CD8-positive, alpha-beta T cell (primary cell): ENCODE measurements at places on chromosomes 6 and 20.

GRCh38 chr6:116568111-116568510, 3.2 kb upstream of the RWDD1 start:
- DNase-seq, result no peak

- DNase-seq, result no peak
These were observed 4.2 kb downstream of the HLA-G start for GRCh38 chr6:29831776-29832175.

- no peak for DNase-seq
These were observed 171.2 kb downstream of the VEGFA start for GRCh38 chr6:43941174-43941573.

DNA sequence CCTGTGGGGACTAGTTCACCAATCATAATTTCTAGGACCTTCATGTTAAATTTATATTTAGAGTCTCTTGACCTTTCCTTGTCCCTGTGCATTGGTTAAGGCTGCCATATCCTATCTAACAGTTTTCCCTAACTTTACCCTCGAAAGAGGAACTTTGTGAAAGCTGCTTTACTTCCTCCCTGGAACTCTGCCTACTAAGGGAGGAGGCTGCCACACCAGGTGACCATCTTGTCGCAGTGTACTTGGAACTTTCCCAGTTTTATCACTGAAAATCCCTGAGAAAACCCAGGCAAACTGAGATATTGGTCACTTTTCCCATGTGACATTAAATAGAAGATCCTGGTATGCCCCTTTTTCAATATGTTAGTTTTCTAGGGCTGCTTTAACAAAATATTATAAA, 317.6 kb upstream of the TSHZ2 start:
- DNase-seq, result no peak

DNA sequence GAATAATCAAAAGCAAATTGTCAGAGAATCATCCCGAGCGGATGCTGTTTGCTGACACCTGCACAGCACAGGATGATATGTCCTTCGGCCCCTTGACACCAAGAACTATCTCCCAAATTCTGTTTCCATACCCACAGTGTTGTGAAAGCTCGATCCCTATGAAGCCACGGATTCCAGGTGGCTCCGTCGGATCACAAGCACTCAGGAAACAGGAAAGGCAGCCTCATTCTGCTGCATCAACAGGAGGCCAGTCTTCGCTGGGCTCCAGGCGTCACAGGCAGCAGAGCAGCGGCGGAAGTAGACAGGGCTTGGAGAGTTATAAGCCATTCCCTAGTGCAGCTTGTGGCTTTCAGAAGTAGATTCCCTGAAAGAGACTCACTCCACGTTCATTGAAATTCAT, 342.3 kb downstream of the C6orf118 start:
- DNase-seq, result no peak

DNA sequence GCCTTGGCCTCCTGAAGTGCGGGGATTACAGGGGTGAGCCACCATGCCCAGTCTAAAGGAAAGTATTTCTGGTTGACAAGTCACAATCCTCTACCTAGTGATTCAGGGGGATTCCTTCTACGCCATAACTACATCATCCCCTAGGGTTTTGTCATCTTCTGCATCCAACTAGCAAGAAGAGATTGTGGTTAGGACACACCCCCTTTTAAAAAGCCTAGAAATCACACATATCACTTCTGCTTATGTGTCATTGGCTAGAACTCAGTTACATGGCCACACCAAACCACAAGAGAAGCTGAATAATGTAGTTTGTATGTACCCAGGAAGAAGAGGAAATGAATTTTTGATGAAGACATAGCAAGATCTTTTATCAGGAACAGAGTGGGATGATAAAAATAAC, 14.7 kb upstream of the CHD6 start:
- no peak for DNase-seq

DNA sequence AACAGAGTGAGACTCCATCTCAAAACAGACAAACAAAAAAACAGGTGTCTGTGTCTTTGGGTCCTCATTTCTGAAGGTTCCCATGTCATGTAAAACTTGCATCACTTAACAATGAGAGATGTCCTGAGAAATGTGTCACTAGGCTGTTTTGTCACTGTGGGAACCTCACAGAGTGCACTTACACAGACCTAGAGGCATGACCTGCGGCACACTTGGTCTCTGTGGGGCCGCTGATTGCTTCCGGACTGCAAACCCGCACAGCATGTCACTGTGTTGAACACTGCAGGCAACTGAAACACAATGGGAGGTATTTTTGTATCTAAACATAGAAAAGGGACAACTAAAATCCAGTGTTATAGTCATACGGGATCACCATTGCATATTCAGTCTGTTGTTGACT, 42.3 kb upstream of the TMEM181 start:
- DNase-seq, result no peak

DNA sequence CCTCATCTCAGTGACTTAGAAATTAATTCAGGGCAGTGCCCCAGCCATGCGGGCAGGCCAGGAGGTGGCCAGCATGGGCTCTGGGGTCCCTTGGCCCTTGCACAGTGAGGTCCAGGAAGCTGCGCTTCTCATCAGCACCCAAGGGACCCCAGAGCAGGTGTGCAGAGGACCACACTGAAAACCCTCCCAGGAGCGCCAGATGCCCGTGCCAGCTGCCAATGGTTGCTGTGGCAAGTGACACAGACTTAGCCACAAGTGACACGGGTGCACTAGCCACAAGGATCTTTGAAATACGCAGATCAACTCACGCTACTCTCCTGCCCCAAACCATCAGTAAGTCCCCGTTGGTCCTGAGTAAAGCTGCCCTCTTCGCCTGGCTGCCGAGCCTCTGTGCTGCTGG, 88.1 kb downstream of the ERMARD start:
- DNase-seq, result no peak

- DNase-seq, result no peak
These were observed 7.5 kb upstream of the FOXP4 start for GRCh38 chr6:41538556-41539182.

GRCh38 chr20:1697592-1697991, 40.0 kb upstream of the SIRPG start:
- DNase-seq, result no peak

DNA sequence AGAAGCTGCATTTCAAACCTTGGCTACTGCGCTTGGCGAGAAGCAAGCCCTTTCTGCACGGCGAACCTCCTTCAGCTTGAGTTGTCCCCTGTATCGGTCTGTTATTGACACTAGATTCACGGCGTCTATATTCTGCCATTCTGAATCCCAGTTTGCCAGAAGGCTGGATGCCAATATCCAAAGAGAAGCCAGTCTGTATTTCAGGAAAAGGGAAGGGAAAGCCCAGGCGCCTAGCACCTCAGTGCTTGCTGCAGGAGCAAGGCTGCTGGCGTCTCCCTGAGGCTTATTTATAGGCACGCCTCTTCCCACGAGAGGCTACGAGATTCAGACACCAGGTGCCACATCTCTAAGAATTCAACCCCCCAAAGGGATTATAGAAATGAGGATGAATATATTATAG, 89.6 kb upstream of the CDH4 start:
- no peak for DNase-seq

- DNase-seq, result no peak
These were observed 49.4 kb downstream of the KAT14 start for GRCh38 chr20:18187020-18187419.

DNA sequence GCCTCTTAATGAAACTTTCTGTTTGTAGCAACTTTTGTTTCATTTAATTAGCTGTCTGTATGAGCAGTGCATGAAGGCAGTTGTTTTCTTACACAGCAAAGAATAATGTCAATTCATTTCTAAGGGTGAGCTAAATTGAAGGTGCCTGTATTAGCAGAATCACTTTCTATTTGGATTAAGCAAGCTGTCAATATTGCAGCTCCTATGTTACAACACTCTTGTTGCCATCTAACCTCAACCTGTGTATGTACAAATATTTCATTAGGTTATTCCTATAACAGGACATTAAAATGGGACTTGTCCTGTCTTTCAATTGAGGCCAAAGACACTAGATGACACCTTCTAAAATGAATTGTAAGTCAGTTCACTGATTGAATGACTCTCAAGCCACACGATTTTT, 647.5 kb downstream of the UTRN start:
- DNase-seq, result no peak

DNA sequence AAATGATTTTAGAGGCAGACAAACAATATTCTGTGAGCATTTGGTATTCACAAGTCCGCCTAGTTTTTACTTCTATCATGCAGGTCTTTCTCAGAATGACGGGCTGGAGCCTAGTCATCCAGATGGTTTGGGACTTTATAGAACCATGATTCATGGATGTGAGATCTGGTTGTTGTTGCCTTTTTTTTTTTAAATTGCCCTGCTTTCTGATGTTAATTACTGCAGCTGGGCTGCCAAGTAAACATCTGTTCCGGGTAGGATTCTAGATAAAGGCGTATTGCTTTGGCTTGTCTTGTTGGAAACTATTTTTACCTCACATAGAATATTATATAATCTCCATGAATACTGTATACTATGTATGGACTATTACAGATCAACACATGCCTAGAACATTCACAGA, 58.1 kb downstream of the RNF217 start:
- no peak for DNase-seq

DNA sequence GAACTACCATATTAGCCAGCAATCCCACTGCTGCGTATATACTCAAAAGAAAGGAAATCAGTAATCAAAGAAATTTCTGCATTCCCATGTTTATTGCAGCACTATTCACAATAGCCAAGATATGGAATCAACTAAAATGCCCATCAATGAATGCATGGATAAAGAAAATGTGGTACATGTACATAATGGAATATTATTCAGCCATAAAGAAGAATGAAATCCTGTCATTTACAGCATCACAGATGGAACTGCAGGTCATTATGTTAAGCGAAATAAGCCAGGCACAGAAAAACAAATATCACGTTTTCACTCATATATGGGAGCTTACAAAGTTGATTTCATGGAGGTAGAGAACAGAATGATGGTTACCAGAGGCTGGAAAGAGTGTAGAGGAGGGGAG, 65.1 kb downstream of the ALDH8A1 start:
- DNase-seq, result no peak

GRCh38 chr20:51091406-51092195, 68.7 kb upstream of the KCNG1 start:
- no peak for DNase-seq

- no peak for DNase-seq
These were observed 31.7 kb upstream of the SPAG4 start for GRCh38 chr20:35583636-35584560.

DNA sequence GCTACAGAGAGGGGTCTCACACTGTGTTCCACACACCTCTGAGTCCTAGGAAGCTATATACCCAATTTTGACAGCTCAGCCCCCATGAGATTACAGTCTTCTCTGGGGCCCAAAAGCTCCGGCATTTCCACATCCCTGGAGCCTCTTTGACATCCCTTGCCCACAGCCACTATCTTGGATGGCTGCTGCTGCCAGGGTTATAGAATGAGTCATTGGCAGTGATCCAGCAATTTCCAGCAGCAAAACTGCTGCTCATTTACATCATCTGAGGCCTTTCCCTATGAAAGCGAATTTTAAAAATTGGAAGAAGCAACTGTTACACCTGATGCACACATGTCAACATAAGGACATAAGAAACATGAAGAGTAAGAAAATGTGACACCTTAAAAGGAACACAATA, 590.7 kb downstream of the MEI4 start:
- DNase-seq, result no peak

DNA sequence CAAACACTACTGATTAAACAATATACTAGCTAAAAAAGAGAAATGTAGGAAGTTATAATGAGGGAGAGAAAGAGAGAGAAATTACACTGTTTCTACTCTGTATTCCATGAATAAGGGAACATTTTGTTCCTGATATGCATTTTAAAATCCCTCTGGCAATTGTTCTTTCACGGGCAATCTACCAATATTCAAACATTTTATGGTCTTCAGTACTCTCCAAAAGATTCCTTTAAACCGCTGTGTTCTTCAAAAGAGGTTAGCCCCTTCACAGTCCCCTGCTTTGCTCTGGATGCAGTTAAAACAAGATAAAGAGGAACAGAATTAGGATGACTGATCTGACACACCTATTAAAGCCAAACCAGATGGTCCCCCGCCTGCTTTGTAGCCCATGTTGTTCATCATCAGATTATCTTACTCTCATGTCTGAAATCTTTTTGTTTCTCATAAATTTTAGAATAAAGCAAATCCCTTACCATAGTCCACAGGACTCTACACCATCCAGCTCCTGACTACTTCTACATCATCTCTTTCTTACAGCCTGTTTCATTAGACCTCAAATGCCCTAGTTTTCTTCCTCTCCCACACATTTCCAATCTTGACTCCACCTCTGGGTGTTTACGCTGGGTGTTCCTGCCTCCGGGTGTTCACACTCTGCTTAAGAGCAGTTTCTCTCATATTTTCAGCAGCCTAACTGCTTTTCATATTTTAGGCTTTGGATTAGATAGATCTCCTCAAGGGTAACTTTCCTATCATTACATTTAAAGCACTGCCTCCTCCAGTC, 399.7 kb downstream of the COL12A1 start:
- no peak for DNase-seq

GRCh38 chr20:54174457-54175175, 830 bp upstream of the CYP24A1 start:
- no peak for DNase-seq

- DNase-seq, result no peak
These were observed 710.6 kb upstream of the EPHA7 start for GRCh38 chr6:94129926-94130325.

- peak; percentile 59 for DNase-seq
These were observed at the start of gene IRF4 for GRCh38 chr6:391559-392440. Gene IRF4 (plus strand): TSS chr6:391752. CDS start chr6:393153, 1,401 bp downstream.

- DNase-seq, result no peak
These were observed 80.6 kb upstream of the PROKR2 start for GRCh38 chr20:5397393-5397792.

- peak; percentile 86 for DNase-seq
These were observed 117.0 kb downstream of the ERMARD start for GRCh38 chr6:169868458-169868857.

GRCh38 chr20:48392407-48393310, 435.1 kb downstream of the PREX1 start:
- no peak for DNase-seq

DNA sequence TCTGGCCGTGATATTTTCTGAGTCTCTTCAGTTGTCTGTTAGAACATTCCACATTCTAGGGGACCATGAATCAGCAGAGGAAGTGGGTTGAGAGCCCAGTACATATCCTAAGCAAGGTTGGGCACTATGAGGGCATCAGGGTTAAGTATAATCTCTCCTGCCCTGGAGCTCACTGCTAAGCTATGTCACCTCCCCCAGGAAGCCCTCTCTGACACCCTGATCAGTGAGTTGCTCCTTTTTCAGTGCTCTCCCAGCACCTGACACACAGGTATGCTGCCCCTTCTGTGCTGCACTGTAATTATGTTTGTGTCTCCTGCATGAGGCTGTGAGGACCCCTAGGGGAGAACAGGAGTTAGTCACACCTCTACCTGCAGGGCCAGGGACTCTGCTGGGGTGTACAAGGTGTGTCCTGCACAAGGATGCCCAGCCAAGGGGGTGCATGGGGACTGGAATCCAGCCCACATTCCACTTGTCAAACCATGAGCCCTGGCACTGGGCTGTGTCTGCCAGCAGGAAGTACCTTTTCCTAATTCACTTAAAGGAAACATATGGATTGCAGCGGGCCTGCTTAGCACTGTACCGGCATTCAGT, 3.9 kb downstream of the RAB44 start:
- no peak for DNase-seq

- DNase-seq, result no peak
These were observed 1.7 kb downstream of the RSPO3 start for GRCh38 chr6:127120023-127120786.

- DNase-seq, result no peak
These were observed 226.9 kb downstream of the TTLL2 start for GRCh38 chr6:167551628-167552257.
